Vagina (tissue), 2 donors: ENCODE measurements at places on chromosomes 13 and 19.

- DNase-seq: no peak
These were observed 47.1 kb upstream of the CNMD start for GRCh38 chr13:52786766-52787165.

DNA sequence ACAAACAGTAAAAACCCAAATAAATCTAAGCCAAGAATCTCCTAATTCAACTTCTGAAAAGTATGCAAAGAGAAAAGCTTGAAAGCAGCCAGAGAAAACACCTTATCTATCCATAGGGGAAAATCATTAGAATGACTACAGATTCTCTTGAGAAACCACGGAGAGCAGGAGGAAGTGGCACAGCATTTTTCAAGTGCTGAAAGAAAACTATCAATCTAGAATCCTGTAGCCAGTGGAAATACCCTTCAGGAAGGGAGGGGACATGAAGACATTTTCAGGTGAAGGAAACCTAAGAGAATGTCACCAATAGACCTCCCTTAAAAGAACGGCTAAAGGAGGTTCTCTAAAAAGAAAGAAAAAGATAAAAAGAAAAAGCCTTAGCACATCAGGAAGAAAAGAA is 66.2 kb upstream of the XPO4 start:
- DNase-seq: no peak

GRCh38 chr13:99605420-99606323 is 104.4 kb downstream of the TM9SF2 start:
- no peak for DNase-seq

- DNase-seq: no peak
These were observed 174.5 kb downstream of the USP12 start for GRCh38 chr13:26996965-26997752.

DNA sequence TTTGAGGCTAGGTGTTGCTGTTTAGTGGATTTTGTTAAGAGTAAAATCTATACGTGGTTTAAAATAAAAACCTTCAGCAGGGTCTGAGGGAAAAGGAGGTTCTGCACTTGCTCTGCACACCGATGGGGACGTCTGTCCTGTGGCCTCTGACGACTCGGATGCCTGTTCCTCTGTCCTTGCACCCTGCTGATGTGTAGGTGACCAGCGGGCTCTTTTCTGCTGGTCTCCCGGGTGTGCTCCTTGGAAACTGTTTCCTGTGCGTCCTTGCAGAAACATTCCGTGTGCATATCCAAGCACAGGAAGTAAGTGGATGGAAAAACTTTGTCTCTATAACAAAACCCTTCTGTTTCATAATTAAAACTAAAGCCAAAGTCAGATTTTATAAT is 3.8 kb downstream of the ATP4B start:
- DNase-seq: no peak
